ENCODE measurements at places on chromosomes 3 and 15. TPM values are rescaled to one million over a fixed set of nuclear protein-coding genes. Genes with fewer than 3 reads are reported as not detected.
A peak's percentile ranks its signal among the peaks of the same experiment; 100 is the strongest.

Gene LRRC2
- polyA plus RNA-seq, result 0.09 TPM

Gene C3orf18
- polyA plus RNA-seq, result 3.2 TPM

DNA sequence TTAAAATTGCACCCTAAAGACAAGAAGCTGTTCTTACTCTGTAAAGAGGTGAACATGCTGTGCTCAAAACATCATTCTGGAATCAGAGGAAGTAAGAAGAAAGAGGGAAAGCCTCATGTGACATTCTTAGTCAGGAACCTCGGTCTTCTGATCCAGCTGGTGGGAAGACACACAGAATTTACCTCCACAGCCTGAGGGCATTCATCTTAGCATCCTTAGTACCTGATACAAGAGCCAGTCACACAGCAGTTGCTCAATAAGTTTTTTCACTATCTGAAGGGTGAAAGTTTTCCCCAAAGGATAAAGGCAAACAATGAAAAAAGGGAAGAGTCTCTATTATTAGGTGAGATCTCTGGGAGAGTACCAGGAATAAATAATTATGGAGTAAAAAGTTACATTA lies 116.8 kb downstream of the SEMA6D start:
- DNase-seq, result no peak

- no peak for DNase-seq
Measured at GRCh38 chr3:72427624-72428023, 420.6 kb downstream of the SHQ1 start.

DNA sequence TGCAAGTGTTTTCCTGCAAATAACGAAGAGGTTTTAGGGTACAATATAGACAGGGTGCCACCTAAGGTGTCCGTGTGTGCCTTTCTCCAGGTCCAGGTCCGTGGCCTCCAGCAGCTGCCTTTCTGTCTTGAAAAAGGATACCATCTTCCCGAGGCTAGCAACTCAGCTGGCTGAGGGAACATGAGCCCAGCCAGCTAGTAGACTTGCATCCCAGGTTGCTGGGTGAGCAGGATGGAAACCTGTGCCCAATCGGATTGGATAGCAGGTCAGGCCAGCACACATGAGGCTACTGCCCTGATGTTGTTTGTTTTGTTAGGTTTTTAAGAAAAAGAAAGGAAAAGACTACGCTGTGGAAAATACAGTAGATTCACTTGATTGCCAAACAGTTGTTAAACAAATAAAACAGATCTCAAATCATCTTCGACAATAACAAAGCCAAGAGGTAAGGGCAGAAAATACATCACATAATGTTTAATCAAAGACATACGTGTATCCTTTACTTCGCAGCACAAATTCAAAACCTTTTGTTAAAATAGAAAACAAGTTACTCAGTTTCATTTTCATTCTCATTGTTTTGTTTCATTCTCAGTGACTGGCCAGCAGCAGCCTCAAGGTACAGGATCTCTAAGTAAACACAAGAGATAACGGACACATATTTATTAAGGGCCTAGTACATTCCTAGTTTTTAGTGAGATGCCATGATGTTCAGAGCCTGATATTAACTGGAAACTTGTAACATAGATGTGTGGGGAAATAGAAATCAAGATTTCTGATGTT lies 661.2 kb upstream of the NR2F2 start:
- DNase-seq, result peak; percentile 24

GRCh38 chr3:105802118-105802706 lies 66.6 kb downstream of the CBLB start:
- DNase-seq, result no peak

DNA sequence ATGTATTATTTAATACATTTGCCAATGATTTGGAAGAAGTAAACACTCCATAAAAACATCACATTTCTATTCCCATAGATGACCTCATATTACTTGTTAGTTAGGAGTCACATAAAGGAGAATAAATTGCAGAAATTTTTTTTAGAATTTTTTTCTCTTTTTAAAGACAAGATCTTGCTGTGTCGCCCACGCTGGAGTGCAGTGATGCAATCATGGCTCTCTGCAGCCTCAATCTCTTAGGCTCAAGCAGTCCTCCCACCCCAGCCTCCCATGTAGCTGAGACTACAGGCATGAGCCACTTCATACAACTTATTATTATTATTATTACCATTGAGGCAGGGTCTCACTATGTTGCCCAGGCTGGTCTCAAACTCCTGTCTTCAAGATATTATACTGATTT lies 12.3 kb upstream of the USP8 start:
- no peak for DNase-seq

DNA sequence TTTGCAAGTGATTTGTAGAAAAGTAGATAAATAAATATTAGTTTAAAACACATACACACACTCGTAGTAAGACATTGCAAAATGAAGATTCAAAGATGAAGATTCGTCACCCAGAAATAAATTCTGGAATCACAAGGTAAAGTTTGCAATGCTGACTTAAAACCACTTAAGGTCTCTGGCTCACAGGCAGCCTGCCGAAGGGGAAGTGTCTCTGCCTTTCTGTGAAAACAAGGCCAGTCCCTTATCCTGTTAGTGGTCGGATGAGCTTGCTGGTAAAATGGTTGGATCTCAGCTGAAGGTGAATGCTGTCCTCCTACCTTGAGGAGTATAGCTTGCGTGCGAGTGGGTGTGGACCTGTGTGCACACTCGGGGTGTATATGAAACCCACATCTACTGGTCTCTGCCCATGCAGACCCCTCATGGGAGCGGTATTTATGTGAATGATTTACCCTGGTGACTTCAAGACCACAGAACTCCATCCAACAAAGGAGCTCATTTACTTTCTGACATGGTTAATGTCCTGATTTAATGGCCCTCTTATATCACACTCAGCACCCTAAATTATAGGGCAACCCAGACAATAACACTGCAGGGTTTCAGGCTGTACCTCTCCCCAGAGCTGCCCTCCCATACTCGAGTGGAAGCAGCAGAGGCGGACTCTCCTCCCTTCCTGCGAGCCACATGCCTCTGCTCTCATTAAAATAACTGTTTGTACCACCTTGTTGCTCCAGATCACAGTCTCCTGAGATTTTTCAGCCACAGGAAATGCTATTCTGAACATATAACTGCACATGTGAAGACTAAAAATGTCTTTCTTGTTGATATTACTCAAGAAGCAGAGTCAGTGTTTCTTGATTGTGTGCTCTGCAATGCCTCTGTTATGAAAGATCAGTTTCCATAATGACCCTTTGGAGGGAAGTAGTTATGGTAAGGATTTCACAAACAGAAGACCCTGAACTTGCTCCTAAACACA lies 45.9 kb upstream of the ALDH1A3 start:
- no peak for DNase-seq

DNA sequence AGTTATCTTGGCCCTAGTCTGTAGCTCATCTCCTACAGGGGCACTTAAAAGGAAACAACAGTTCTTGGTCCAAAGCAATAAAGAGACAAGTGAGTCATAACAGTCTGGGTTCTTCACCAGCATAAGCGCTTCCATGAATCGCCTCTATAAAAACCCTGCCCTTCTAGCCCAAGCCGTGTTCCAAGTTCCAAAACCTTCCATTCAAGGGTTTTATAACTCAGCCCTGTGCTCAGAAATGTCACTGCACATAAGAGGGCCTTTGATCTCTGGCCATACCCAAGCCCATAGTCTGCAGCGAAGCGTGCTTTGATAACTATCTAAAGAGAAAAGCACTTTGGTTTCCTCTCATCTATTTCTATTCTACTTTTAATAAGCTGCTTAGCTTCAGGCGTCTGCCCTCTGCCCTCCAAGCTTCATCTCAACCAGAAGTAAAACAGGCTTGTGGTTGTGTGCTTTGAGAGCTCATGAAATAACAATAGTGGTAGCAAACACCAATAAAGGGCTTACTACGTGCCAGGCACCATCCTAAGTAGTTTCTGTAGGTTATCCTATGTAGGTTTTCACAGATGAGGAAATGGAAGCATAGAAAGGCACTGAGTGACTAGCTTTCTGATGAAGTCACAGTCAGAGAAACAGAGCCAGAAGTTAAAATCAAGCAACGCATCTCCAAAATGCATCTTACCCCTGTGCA lies 64.0 kb upstream of the AKAP13 start:
- DNase-seq, result no peak

GRCh38 chr3:159144891-159145290 lies 343.0 kb downstream of the MFSD1 start:
- no peak for DNase-seq

GRCh38 chr15:50358845-50359244 lies 3.8 kb upstream of the GABPB1 start:
- DNase-seq, result no peak

GRCh38 chr3:184334470-184335158 lies 2.8 kb upstream of the FAM131A start:
- DNase-seq, result no peak

DNA sequence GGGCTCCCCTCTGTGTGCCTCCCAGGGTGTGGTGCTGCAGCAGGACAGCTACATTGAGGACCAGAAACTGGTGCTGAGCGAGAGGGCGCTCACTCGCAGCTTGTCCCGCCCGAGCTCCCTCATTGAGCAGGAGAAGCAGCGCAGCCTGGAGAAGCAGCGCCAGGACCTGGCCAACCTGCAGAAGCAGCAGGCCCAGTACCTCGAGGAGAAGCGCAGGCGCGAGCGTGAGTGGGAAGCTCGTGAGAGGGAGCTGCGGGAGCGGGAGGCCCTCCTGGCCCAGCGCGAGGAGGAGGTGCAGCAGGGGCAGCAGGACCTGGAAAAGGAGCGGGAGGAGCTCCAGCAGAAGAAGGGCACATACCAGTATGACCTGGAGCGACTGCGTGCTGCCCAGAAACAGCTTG lies 53.7 kb downstream of the KLHL25 start:
- no peak for DNase-seq

DNA sequence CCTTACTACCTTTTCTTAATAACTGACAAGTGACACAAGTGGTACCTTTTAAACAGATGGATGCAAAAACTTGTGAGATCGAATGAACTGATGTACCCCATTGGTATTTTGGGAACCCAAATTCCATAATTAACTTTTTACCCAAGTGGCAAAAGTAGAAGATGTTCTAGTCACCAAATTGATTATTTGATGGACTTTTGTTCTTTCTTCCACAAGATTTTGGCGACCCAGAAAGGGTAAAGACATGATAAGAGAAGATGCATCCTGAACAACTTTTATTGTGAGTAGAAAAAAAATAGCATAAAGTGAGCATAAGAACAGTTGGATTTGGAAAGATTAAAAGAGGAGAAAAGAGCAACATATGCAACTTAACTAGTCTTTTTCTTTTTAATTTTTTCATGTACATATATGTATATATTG lies 159.5 kb downstream of the TIGIT start:
- DNase-seq, result no peak

DNA sequence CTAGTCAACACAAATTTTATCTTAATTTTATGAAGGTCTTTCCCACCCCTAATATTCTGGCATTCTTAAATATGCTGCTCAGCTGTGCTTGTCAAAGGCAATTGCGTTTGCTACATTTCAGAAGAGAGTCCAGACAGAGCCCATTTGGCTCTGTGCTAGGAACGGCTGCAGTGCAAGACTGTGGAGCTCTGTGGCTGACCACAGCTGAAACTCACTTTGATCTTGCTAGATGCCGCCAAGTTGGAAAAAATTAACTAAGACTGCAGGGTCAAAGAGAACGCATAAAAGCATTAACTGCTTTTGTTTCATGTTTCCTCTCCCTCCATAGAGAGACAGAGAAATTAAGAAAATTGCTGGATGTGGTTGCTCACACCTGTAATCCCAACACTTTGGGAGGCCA lies 7.6 kb upstream of the PPP1R2 start:
- DNase-seq, result peak; percentile 82
